Uterine smooth muscle cell (primary cell): ENCODE measurements at places on chromosomes 2 and 18. TPM values are rescaled to one million over a fixed set of nuclear protein-coding genes. Genes with fewer than 3 reads are reported as not detected.

PMAIP1 gene
- 67.4 and 71.5 TPM in 2 replicates for total RNA-seq

LAMA1 gene
- total RNA-seq, result 67.1 and 184 TPM in 2 replicates

CXCR1 gene
- total RNA-seq, result not detected in 2 replicates

PRSS56 gene
- not detected in 2 replicates for total RNA-seq

KCTD1 gene
- total RNA-seq, result 7.4 and 11.2 TPM in 2 replicates

RAB12 gene
- 62.4 and 66.0 TPM in 2 replicates for total RNA-seq

UGT1A7 gene
- not detected in 2 replicates for total RNA-seq

RAB6C gene
- total RNA-seq, result under 0.01 TPM in 1 of 2 replicates, not detected in the other

CCL20 gene
- not detected in 2 replicates for total RNA-seq

FHOD3 gene
- total RNA-seq, result 16.3 and 19.7 TPM in 2 replicates

C2orf81 gene
- total RNA-seq, result 1.00 and 1.4 TPM in 2 replicates

GAREM2 gene
- 0.22 and 0.50 TPM in 2 replicates for total RNA-seq

GCKR gene
- 0.12 and 0.22 TPM in 2 replicates for total RNA-seq

IKZF2 gene
- 7.5 TPM in 2 replicates for total RNA-seq

SFT2D3 gene
- total RNA-seq, result 5.5 and 5.9 TPM in 2 replicates

MOCOS gene
- 2.2 and 5.6 TPM in 2 replicates for total RNA-seq

BZW1 gene
- total RNA-seq, result 303 and 519 TPM in 2 replicates

GDF7 gene
- 4.0 and 4.1 TPM in 2 replicates for total RNA-seq

WIPF1 gene
- 10.5 and 15.3 TPM in 2 replicates for total RNA-seq

SLC23A3 gene
- 1.00 and 2.5 TPM in 2 replicates for total RNA-seq
